Stimulated activated CD4-positive, alpha-beta T cell treated with anti-CD3 and anti-CD28 coated beads, Interleukin-15, amount 100 ng/mL, for 1 hour (primary cell): ENCODE measurements at places on chromosomes 7 and 10.

GRCh38 chr10:94402843-94403379 is 570 bp downstream of the TBC1D12 start:
- DNase-seq, result no peak

DNA sequence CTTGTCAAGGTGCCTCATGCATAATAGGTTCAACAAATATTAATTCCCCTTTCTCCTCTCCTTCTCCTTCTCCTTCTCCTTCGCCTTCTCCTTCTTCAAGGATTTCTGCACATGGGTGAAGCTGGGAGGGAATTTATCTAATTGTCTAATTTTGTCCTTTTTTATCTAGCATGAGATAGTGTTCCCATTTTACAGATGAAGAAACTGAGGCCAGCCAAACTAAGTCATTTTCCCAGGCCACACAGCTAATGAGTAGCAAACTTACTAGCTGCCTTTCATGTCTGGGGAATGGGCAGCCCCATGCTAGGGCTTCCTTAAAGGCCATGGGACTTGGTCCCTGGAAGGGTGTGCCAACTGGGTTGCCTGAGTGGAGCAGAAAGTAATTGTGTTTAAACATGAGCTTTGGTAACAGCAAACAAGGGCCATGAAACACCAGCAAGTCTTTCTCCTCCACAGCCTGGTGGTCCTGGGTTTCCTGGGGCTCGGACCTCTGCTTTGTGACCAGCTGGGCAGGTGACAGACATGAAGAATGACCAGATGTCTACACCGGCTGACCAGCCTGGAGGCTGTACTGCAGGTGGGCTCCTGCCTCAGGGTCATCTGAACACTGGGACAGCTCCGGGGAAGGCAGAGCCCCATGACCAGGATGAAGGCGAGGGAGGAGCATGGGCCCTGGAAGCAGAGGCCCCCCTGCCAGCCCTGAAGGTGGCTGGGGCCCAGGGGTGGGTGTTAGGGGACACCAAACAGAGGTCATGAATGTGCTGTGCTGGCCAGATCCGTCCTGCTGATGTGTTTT is 138.0 kb downstream of the PTPN20 start:
- DNase-seq, result no peak

GRCh38 chr10:29430101-29430500 is 141.2 kb downstream of the LYZL1 start:
- DNase-seq, result no peak

GRCh38 chr7:145848691-145849090 is 267.9 kb upstream of the CNTNAP2 start:
- no peak for DNase-seq

DNA sequence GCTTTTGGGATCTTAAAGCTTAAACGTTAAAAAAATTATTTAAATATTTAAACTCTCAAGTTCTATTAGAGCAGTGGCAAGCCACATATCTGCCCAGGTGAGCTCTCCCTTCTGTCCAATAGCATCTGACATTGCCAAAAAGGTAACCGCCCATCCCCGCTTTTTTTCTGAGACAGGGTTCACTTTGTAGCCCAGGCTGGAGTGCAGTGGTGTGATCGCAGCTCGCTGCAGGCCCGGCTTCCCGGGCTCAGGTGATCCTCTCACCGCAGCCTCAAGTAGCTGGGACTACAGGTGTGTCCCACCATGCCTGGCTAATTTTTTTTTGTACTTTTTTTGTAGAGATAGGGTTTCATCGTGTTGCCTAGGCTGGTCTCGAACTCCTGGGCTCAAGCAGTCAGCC is 83.2 kb downstream of the RBM33 start:
- DNase-seq, result no peak

GRCh38 chr7:101978683-101979082 is 161.3 kb downstream of the CUX1 start:
- DNase-seq, result no peak

- DNase-seq, result no peak
Measured at GRCh38 chr10:58393317-58393716, 8.1 kb downstream of the TFAM start.

DNA sequence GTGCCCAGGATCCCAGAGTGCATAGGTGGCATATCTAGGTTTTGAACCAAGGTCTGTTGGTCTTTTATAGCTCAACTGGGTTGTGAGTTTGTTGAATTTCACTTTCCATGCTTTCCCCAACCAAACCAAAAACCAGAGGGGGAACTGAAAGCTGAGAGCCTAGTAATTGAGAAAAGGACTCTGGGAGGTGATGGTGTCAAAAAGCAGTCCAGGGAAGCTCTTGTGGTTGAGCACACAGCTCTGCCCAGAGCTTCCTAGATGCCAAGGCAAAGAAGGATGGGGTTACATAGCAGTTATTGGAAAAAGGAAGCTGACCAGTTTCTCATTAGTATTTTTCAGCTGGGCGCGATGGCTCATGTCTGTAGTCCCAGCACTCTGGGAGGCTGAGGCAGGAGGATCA is 9.9 kb downstream of the POR start:
- no peak for DNase-seq

DNA sequence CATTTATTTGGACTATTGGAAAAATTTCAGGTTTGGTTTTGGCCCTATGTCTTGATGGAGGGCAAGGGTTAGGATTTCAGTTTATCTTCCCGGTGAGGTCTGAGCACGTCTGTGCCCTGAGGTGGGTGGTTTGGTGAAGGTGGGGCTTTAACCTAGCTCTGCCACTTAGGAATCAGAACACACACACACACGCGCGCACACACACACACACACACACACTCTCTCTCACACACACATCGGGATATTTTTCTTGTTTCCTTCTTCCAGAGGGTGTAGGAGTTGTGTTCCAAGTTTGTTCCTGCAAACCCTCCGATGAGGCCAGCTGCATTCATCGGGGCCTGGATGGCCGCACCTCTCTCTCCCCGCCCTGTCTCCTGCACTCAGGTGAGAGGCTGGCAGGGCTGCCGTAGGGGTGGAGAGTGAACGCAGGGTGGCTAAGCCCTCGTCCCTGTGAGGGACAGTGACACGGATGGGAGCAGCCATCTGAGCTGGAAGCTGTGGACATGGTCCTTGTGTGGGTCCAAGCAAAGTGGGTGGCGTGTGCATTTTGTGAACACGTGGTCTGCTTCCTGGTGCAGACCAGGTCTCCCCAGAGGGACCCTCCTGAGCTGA is 34.2 kb downstream of the CHST12 start:
- no peak for DNase-seq

GRCh38 chr7:28318101-28318762 is 94.1 kb upstream of the CREB5 start:
- no peak for DNase-seq

DNA sequence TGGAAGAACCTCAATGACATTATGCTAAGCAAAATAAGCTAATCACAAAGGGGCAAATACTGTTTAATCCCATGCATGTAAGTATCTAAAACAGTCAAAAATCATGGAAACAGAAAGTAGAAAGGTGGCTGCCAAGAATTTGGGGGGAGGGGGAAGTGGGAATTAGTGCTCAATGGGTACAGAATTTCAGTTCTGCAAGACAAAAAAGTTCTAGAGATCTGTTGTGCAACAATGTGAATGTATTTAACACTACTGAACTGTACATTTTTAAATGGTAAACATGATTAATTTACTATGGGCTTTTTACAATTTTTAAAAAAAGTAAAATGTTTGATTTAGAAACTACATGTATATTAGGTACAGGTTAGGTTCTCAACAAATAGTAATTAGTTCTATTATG is 11.9 kb downstream of the EZH2 start:
- DNase-seq, result no peak
